ENCODE measurements at places on chromosomes 2 and 18.

DNA sequence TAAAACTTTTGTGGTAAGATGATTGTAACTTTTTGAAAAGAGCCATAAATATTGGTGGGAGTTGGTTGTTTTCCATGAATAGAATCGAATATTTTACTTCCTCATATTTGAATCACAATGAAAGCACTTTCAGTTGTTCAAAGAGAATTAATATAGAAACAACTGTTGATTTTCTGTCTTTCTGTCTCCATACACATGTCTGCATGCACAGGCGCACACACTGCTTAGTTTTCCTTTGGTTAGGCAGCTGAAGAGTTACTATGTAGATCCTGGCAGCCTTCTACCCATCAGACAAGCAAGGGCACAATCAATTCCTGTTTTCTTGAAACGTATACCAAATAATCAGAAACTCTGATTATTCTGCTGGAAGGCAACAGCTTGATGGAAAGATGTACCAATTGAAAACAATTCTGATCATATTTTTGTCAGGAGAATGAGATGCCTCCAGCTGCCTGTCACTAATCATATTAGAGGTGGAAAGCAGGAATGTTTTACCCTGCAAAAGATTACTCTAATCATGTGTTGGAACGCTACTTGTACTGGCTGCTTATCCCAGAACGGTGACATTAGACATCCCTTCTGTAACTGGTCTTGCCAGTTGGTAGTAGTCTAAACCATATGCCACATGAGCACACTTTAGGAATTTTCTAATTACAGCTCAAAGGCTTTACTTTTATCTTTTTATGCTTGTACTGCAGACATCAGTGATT is 24.0 kb downstream of the SPATS2L start:
- no peak for DNase-seq

DNA sequence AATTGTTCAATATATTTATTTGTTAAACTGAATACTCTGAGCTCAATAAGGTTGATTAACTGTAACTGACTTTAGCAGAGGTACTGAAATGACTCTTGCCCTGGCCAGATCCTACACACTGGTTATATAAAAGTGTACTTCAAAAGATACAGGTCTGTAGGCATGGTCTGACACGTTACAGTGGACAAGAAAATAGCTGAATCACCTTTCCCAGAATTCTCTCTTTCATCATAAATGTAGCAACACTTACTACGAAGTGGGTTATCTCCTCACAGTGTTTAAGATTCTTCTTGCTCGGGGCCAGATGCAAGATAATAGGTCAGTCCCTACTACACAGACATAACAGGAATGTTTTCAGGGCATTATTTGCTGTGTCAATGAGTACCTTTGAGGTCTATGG is 107.0 kb upstream of the ZC3H15 start:
- no peak for DNase-seq

DNA sequence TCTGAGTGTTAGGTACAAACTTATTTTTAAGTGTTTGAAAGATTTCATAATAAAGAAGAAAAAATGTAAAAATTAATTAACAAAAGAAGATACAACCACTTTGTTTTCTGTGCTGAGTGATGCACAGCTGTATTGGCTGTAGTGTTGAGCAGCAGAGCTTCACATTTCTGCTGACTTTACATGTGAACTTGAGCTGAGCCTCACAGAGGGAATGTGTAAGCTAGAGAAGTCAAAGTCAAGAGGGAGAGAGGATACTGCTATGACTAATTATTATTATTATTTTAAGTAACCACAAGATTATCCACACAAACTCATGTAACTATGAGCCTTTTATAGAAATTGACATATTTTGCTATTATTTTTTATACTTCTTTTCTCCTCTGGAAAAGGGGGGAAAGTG is 159.1 kb upstream of the ZSWIM2 start:
- no peak for DNase-seq

DNA sequence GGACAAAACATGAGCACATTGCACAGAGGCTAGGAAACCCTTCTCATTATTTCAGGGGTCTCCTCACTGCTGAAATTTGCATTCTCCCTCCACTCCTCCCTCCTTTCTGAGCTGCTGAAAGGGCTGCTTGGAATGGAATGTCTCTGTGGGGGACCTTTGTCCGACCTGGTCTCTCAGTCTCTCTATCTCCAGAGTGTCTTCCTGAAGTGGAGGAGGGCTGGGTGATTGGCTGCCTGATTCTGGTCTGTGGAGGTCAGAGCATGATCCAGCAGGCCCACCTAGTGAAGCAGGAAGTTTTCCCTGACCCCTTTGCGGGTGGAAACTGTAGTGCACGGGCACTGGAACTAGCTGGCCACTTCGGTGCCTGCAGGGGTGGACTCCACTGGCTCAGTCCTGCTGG is 560.5 kb upstream of the HS6ST1 start:
- DNase-seq, result no peak

GRCh38 chr2:98932164-98932563 is 3.9 kb downstream of the CRACDL start:
- no peak for DNase-seq

DNA sequence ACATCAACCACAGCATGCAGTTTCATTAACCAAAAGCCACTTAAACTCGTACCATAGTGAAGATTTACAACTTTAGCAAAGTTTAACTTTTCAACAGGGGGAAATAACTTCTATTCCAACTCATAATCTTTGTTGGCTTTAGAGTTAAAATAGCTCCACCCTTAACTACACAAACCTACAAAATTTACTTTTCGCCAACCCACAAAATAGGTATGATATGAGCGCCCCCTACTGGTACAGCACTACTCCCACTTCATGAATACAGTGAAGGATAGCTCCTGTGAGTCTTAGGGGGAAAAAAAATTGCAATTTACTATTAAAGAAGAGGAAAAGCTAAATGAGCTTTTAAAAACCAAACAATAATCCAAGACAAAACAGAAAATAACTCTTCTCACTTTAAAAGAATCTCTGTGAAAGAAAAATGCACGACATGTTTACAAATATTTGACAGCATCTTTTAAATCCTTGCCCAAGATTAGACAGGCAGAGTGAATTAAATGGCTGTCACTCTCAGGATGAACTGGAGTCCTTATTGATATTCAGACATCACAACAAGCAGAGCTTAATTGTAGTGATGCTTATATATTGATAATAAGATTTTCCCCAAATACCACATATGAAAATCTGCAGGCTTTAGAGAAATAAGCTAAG is 32.2 kb downstream of the TMEFF2 start:
- DNase-seq, result no peak

- DNase-seq, result no peak
Measured at GRCh38 chr2:237752761-237753165, 45.8 kb upstream of the RBM44 start.

- no peak for DNase-seq
Measured at GRCh38 chr2:121197369-121198091, 87.5 kb downstream of the TFCP2L1 start.

- DNase-seq, result no peak
Measured at GRCh38 chr2:123303731-123304130, 721.4 kb upstream of the CNTNAP5 start.

- DNase-seq, result no peak
Measured at GRCh38 chr2:149729586-149729985, 142.0 kb upstream of the MMADHC start.

GRCh38 chr18:58323866-58324762 is 280.1 kb downstream of the NEDD4L start:
- no peak for DNase-seq

- no peak for DNase-seq
Measured at GRCh38 chr18:21865043-21865442, 124.5 kb downstream of the MIB1 start.

- no peak for DNase-seq
Measured at GRCh38 chr18:46343931-46344372, 239.8 kb downstream of the HAUS1 start.

DNA sequence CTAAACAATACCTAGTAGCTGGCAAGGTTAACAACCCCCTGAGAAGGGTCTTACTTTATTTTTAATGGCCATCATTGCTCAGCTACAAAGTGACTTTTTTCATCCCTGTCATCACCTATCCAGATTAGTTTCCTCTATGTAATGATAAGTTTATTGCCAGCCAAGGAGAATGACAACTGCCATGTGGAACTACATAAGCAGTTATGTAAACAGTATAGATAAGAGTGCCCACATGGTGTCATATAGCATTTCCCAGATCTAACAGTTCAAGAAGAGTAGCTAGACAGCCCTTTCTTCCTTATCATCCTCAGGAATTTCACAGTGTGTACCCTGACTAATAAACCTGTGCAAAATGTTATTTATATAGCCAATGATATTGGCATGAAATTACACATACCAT is 240.2 kb upstream of the PIK3C3 start:
- DNase-seq, result no peak

DNA sequence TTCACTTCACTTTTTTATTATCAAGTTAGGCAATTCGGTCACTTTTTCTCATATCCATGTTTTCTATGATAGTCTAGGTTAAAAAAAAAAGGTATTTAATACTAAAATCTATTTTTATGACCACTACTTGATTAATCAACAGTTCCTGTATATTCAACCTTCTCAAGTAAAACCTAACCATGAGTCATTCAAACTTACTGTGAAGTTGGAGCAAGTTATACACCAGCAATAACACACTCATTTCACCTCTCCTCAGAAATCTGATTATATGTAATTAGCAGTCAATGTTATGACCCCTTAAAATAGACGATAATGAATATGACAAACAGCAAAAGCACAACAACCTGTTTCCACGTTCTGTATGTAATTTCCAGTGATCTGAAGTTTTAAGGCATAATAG is 35.0 kb upstream of the ADAM17 start:
- no peak for DNase-seq

- no peak for DNase-seq
Measured at GRCh38 chr18:77544792-77545191, 295.1 kb downstream of the GALR1 start.

DNA sequence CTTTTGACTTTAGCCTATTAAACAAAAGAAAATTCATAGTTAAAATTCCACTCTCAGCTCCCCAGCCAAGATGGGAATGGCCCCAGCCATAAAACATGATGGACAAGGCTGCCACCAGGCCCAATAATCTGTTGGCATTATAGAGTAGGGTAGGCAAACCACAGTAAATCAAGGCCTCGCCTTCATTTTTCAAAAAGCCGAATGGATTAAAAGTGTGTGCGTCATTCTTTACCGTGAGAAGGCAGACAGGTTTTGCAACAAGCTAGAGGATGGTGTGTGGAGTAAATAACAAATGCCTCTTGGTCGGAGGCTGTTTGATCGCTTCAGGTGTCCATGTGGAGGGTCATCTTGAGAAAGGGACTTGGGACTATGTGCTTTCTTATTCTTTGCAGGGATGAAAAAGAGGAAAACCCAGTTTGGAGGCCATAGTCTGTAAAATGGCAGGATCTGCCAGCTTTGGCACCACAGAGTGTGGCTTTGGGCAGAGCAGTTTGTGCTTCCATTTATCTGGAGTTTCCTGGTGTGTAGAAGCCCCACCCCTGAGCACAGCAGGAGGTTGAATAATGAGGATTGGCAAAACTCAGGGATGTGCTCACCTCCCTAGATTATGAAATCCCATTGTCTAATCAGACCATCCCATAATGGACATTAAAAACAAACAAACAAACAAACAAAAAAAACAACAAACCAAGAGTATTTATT is 57.1 kb upstream of the ITGB6 start:
- no peak for DNase-seq

DNA sequence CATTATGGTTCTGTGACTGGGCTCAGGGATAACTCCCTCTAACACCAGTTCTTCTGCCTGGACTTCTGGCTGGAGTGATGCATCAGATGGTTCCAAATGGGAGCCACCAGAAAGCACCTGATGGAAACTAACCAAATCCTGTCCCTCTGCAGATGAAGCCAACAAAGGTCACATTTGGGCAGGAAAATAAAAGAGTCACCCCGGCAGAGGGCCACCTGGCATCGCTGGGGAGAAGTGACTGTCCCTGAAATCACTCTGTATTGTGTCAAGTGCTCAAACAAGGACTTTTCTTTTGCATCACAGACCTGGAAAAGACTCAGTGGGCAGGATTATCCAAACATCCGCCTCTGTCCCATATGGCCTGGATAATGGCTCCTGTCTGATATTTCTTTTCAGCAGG is 47.5 kb downstream of the DNER start:
- no peak for DNase-seq

- DNase-seq, result no peak
Measured at GRCh38 chr2:12261986-12262680, 454.6 kb upstream of the TRIB2 start.

- peak; percentile 17 for DNase-seq
Measured at GRCh38 chr2:24409700-24410556, 49.6 kb upstream of the ITSN2 start.

- DNase-seq, result no peak
Measured at GRCh38 chr18:7808992-7809391, 241.9 kb downstream of the PTPRM start.

GRCh38 chr18:59377613-59378337 is 18.7 kb upstream of the LMAN1 start:
- no peak for DNase-seq

DNA sequence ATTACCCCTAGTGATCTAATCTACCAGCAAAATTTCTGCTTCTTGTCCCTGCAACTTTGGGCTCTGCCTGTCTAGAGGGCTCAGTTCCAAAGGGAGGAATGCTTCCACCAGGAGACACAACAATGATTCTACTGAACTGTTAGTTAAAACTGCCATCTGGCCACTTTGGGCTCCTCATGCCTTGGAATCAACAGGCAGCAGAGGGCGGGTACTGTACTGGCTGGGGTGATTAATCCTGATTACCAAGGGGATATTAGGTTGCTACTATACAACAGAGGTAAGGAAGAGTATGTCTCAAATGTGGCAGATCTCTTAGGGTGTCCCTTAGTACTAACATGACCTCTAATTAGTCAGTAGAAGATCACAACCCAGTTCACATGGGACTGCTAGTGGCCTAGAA is 21.4 kb downstream of the HADHA start:
- no peak for DNase-seq

DNA sequence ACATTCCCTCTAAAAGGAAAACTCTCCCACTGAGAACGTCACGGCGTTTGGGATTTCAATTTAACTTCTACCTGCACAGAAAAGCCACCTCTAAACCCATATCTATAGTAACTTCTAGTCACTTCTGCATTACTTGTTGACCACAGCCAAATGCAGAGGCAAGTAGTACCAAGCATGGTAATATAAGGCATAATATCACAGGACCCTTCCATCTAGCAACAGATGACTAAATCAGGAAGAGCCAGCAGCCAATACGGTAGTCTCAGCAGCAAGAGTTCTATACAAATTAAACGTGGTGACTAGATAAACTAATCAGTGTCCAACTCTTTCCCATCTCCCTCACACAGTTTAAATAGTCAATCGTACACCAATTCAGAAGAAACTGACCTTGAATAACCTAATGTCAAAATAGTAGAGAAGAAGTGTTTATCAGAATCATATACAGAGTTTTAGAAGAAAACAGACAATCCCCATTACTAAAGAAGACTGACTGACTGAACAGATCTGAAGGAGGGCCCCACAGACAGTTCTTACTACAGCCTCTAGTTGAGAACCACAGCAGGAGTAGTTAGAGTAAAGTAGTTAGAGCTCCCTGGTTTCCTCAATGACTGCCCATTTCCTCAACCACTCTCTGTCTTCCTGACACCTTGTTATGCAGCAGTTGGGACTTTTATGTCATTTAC is 30.0 kb downstream of the MEMO1 start:
- DNase-seq, result no peak

GRCh38 chr2:152566728-152567069 is 150.6 kb downstream of the PRPF40A start:
- no peak for DNase-seq

- no peak for DNase-seq
Measured at GRCh38 chr2:119372778-119373568, 6.2 kb downstream of the DBI start.
